ENCODE measurements at places on chromosomes 5 and 9.

- no peak for DNase-seq
Measured at GRCh38 chr5:89572696-89573095, 689.7 kb upstream of the MEF2C start.

DNA sequence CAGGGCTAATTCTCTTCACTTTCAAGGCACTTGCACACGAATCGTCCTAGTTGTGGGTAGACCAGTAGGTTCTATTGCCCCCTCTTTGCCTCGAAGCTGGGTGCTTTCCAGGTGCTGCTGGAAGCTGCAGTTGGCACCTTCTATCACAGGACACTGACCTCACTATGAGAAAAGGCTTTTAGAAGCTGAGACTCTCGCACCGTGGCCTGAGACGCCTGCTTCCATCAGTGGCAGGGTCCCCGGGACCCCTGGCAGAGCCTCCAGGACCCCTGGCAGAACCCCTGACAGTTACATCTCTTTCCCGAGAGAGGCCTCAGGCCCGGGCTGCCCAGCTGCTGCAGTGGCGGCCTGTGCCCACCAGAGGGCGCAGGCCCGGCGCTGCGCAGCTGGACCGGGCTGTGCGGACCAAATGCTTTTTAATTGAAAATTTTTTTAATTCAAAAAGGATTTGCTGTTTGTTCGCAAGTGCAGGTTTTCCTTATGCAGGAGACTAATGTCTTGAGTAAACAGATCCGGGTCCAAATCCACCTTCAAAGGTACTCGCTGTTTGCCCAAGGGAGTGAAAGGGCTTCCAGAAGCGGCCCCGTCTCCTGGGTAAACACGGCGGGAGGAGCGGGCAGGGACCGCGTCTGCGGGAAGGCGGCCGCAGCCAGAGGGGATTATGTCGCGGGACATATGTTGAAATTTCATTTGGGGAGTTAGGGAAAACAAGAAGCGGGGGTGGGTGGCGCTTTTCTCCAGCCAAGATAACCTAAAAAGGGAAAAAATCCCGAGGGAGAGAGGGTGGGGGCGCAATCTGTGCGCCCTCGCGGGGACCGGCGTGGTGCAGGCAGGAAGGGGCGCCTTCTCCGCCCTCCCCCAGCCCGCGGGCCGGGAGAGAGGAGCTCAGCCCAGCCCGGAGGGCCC lies 114.5 kb upstream of the LMX1B start:
- DNase-seq = no peak

DNA sequence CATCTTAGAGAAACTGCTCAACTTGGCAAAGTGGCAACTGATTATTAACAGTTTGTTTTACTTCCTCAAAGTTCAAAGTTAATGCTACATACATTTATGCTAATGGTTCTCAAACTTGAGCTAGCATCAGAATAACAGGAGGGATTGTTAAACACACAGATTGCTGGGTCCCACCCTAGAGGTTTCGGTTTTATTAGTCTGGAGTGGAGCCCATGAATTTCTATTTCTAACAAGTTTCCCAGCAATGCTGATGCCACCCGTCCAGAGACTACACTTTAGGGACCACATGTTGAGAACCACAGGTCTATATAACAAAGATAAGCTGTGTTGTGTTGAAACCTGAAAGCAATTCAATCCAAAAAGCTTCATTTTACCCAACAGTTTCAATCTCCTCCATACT lies 95.3 kb downstream of the FBXW11 start:
- DNase-seq = no peak

DNA sequence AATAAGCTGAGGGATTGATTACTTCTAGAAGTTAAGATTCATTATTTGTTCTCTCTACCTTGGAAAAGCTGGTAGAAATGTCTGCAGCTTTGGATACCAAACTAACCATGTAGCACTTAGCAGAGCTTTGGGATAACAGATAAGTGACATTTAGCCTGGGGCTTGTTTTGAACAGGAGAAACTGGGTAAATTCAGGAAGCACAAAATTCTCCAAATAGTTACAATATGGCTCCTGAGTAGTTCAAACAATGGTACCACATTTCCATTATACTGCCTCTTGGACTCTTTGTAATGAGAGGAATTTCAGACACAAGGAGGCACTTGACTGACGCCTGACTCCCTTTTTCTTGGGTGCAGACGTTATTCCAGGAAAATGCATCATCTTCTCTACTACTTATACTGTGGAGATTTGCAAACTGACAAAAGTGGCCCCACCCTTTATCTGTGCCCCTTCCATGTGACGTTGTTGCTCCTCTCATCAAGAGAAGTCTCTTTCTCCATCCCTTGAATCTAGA lies 22.5 kb downstream of the PRUNE2 start:
- no peak for DNase-seq

DNA sequence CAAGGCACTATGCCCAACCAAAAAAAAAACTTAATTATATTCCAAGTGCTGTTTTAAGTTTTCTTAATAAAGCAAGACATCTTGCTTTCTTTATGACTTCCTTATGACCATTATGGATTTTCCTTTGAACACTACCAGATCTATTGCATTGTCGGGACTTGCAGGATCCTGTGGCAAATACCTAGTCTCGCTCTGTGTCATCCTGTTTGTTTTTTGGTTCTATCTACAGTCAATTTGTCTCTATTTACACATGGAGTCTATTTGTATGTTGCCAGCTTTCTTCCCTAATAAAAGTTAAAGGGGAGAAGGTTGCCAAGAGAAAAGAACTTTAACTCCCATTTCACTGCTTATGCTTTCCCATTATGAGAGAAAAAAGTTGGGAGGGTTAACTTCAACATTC lies 4.9 kb downstream of the HINT1 start:
- DNase-seq = no peak
